Right lung (tissue), 10 donors: ENCODE measurements at places on chromosomes 13 and 19. TPM values are rescaled to one million over a fixed set of nuclear protein-coding genes. Genes with fewer than 3 reads are reported as not detected.

FAM83E gene
- polyA plus RNA-seq = 3.7 TPM

- DNase-seq = no peak
Measured at GRCh38 chr19:55563261-55563690, 17.4 kb downstream of the ZNF579 start.

COL4A2 gene
- 289 TPM for polyA plus RNA-seq

DNA sequence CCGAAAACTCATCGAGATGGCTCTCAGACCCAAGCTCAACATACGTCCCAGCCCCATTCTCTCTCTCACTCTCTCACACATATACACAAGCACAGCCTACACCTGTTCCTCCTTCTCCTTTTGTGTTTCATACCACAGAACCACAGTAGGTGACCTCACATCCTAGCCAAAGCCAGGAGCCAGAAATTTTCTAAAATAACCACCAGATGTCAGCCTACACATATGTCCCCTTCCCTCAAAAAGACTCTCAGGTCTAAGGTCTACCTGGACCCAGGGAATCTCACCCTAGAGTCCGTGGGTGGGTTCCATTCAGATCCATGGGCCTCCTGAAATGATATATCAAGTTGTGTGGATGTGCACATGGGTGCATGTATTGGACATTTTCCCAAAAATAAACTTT, 104.2 kb upstream of the IPO5 start:
- DNase-seq = no peak

C19orf67 gene
- 0.10 TPM for polyA plus RNA-seq

DNA sequence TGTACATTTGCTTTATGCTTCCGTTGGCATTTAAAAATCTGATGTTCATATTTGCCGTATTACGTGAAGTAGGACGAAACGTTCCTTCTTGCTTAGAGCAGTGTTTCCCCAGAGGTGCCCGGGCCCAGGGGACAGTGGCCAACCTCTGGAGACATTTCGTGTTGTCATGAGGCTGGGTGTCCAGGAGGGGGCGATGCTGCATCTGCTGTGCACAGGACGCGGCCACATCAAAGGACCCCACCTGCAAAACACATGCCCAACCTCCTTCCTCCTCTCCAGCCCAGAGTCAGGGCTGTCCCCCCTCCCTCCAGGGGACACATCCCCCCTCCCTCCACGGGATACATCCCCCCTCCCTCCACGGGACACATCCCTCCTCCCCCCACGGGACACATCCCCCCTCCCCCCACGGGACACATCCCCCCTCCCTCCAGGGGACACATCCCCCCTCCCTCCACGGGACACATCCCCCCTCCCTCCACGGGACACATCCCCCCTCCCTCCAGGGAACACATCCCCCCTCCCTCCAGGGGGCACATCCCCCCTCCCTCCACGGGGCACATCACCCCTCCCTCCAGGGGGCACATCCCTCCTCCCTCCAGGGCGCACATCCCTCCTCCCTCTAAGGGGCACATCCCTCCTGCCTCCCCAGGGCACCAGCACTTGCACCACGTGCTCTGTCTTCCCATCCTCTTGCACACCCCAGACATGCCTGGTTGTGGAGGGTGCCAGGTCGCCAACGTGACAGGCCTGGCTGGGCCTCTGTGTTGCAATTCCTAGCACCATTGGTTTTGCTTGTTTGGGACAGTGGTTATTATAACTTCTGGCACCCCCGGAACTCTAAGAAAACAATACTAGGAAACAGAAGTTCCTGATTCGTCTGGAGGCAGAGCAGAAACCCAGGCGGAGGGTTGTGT, 46.7 kb downstream of the GAS6 start:
- DNase-seq = peak; percentile 68

DNA sequence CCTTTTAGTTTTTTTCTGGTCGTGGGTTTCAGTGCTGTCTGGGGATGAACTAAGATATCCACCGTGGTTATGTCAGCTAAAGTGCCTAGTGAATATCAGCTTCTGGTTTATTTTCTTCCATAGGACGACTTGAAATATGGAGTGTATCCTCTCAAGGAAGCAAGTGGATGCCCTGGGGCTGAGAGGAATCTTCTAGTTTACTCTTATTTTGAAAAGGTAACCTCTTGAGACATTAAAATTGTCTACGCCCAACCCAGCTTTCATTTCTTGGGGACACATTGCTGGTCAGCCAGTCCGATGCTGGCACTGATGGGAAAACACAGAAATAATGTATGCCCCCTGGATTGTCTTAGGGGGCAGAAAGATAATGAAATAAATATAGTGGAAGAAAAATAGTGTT, 1.6 kb downstream of the ZNF431 start:
- DNase-seq = no peak

- no peak for DNase-seq
Measured at GRCh38 chr13:108326309-108326708, 56.8 kb downstream of the TNFSF13B start.

C19orf33 gene
- polyA plus RNA-seq = 37.9 TPM

DNA sequence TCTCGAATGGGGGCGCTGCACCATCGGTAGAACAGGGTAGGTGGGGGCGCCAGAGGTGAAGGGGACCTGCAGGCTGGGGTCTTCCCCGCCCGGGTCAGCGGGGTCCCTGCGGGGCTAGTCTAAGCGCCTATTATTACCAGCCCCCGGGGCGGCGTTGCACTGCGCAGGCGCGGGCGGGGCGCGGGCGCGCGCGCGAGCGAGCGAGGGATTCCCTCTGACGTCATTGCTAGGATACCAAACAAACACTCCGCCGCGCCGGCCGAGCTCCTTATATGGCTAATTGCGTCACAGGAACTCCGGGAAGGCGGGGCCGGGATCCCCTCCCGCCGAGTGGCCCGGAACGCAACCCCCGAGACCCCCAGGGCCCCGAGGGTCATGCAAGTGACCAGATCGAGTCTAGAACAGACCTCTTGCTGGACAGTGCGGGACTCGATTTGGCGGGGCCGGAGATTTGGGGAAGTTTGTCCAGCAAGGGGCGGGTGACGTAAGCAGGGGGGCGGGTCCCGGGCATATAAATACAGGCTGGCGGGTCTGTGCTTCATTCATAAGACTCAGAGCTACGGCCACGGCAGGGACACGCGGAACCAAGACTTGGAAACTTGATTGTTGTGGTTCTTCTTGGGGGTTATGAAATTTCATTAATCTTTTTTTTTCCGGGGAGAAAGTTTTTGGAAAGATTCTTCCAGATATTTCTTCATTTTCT, at the start of gene FOSB:
TSS of gene FOSB (plus strand) at position 541 of the 703 bp plus-strand sequence. CDS start 591 bp downstream, outside the sequence.
- peak; percentile 96 for DNase-seq

GRCh38 chr19:42216653-42217519, 591 bp downstream of the DEDD2 start:
- DNase-seq = no peak

NTF4 gene
- 0.69 TPM for polyA plus RNA-seq

ZNF256 gene
- polyA plus RNA-seq = 10.7 TPM

LGALS14 gene
- not detected for polyA plus RNA-seq

ENOX1 gene
- 7.6 TPM for polyA plus RNA-seq
